Osteocyte (in vitro differentiated cells): ENCODE measurements at places on chromosomes 5 and 9. TPM values are rescaled to one million over a fixed set of nuclear protein-coding genes. Genes with fewer than 3 reads are reported as not detected.

GRCh38 chr5:15500325-15501001 is 483 bp downstream of the FBXL7 start:
- peak; percentile 85 for DNase-seq

- peak; percentile 36 for DNase-seq
Observed at GRCh38 chr5:176738637-176739250, 71.6 kb upstream of the UNC5A start.

Gene CARD6
- 0.73 and 1.1 TPM in 2 replicates for total RNA-seq

DNA sequence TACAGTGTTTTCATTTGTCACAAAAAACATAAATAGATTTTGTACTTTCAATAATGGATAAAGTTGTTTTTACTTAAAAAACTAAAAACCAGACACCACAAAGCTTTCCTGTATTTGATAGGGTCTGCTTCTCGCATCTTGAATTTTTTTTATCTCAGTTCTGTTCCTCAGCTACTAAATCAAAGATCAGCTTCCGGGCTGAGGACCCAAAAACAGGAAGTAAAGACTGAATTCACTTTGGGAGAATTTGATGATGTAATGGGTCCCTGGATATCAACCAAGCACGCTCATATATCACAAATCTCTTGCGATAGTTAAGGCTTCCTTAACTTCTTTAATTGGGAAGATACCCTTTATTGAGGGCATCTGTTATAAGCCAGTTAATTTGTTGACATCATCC is 24.1 kb downstream of the ITK start:
- no peak for DNase-seq

GRCh38 chr5:61332358-61332749 is 296 bp downstream of the ZSWIM6 start:
- DNase-seq = no peak

GRCh38 chr9:98529841-98530240 is 178.9 kb downstream of the GABBR2 start:
- no peak for DNase-seq

Gene WDR38
- total RNA-seq = not detected in 2 replicates

DNA sequence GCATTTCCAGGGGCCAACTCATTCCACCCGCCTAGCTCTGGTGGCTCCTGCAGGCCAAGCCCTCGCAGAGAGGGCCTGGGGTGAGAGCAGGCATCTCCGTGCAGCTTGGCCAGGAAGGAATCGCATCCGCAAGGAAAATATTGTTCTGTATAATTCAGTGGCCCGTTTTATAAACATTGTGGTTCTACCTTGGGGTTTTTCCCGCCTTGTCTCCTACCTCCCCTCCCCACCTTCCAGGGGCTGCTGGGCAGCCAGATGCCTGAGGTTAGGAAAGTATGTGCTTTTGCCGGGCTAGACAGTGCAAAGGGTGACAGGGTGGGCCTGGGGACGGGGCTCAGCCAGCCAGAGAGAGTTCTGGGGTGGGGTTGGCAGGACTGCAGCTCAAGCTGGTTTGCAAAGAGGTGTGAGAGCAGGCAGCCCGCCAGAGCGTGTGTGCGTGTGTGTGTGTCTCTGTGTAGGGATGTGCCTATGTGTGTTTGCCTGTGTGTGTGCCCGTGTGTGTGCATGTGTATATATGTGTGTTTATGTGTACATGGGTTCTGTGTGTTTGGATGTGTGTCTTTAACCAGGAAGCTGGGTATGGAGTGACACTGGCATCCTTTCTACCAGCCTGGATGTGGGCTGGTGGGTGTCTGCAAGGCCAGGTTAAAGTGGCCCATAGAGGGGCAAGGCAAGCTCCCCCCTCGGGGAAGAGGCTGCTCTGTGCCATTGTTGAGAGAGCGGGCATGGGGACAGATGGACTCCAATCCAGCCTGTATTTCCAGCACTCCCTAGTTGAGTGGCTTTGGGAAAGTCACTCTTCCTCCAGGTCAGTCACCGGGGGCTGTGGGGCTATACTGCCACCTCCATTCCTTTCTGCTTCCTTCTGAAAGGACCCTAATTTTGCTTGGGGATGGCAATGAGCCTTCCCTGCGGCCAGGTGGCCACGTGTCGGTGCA is 10.6 kb upstream of the SLC2A6 start:
- no peak for DNase-seq

DNA sequence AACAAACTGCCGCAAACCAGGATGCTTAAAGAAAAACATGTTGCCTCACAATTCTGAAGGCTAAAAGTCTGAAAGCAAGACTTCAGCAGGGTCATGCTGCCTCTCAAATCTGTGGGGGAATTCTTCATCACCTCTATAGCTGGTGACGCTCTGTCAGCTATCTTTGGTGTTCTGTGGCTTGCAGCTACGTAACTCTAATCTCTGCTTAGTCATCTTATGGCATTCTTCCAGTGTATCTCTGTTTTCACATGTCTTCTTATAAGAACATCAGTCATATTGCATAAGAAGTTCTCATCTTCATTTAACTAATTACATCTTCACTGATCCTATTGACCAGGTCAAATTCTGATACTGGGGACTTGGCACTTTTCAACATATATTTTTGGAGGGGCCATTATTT is 243.0 kb downstream of the CDH10 start:
- DNase-seq = no peak

- DNase-seq = no peak
Observed at GRCh38 chr5:127673117-127673800, 24.4 kb downstream of the CTXN3 start.

Gene C5orf52
- total RNA-seq = not detected in 2 replicates

DNA sequence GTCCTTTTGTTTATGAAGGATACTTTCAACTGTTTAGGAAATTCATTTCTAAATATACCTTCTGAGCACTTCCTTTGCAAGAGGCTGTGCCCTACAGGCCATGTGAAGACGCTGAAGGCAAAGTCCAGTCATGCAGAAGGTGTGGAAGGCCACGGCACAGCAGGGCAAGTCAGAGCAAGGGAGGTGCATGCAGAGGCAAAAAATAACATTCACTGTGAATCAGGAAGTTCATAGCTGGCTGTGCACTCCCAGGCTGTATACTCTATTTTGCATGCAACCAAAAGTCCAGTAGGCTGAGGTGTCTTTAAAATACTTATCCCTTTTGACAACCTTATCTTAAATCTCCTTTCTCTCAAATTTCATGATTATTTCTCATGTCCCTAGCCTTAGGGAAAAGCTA is 50.3 kb downstream of the GNAQ start:
- DNase-seq = no peak

- no peak for DNase-seq
Observed at GRCh38 chr5:180495292-180495691, 1.1 kb downstream of the CNOT6 start.

- DNase-seq = no peak
Observed at GRCh38 chr5:55701462-55702103, 10.5 kb downstream of the SLC38A9 start.

- no peak for DNase-seq
Observed at GRCh38 chr9:91211919-91212318, 149.8 kb downstream of the AUH start.

Gene LHX3
- total RNA-seq = not detected in 2 replicates

GRCh38 chr5:163563880-163564279 is 58.5 kb downstream of the MAT2B start:
- DNase-seq = no peak

Gene PRR7
- total RNA-seq = 2.8 and 4.4 TPM in 2 replicates

DNA sequence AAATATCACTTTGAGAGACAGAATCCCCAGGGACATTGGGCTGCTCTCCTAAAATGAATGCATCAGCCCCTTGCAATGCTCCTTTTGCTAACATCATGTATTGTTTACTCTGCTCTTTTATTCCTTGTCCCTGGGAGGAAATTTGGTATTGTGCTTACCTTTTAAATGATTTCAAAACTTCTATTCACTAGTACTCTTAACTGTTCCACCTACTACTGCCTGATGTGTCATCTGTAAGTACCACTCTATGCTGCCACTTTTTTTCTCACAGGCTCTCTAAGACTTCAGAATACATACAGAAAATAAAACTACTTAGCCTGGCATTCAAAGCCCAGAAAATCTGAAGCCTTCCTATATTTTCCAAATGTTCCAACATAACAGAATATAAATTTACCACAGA is 667.2 kb downstream of the BRINP1 start:
- DNase-seq = no peak

- DNase-seq = no peak
Observed at GRCh38 chr5:147661541-147661940, 121.0 kb downstream of the JAKMIP2 start.

Gene MYMK
- total RNA-seq = not detected in 2 replicates

Gene ARSI
- total RNA-seq = 0.51 and 0.81 TPM in 2 replicates

Gene MAMDC4
- total RNA-seq = 7.4 and 9.4 TPM in 2 replicates

- no peak for DNase-seq
Observed at GRCh38 chr9:127494304-127494702, 43.0 kb downstream of the LRSAM1 start.

Gene PTPRD
- 4.4 and 5.4 TPM in 2 replicates for total RNA-seq

GRCh38 chr5:141816598-141817399 is 61.4 kb downstream of the PCDH1 start:
- no peak for DNase-seq

DNA sequence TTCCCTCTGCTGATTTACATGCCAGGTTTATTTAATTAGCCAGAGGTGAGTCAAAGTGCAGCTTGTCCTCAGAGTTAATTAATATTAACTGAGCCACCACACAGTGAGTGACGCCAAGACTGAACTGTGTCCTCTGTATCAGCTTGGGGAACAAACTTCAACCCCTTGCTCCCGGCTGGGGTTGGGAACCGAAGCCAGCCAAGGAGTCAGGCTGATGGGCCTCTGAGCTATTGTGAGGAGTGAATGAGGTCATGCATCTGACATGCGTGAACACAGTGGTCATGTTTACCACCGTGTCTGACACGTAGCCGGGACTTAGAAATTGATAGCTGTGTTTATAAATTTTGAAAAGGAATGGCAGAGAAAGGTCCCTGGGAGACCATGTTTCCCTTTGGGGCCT is 17.1 kb downstream of the IGIP start:
- peak; percentile 30 for DNase-seq

Gene FST
- total RNA-seq = 10.5 and 14.1 TPM in 2 replicates

GRCh38 chr5:178547753-178548415 is 42.3 kb downstream of the COL23A1 start:
- no peak for DNase-seq

DNA sequence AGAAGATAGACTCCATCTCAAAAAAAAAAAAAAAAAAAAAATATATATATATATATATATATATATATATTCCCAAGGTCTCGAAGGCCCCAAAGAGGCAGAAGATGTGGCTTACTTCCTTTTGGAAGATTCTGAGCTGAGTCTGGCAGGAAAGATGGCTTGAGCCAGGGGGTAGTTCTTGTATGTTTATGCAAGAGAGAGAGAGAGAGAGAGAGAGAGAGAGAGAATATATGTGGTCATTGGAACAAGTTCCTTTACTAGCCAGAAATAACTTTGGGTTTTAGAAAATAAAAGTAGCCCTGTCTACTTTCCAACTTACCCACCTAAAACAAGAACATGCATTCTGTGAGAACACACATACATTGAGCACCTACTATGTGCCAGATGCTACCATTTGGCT is 17.6 kb downstream of the NCS1 start:
- no peak for DNase-seq

GRCh38 chr5:98173334-98173733 is 600.1 kb upstream of the RGMB start:
- DNase-seq = no peak

Gene SLIT3
- total RNA-seq = 31.8 and 40.2 TPM in 2 replicates

DNA sequence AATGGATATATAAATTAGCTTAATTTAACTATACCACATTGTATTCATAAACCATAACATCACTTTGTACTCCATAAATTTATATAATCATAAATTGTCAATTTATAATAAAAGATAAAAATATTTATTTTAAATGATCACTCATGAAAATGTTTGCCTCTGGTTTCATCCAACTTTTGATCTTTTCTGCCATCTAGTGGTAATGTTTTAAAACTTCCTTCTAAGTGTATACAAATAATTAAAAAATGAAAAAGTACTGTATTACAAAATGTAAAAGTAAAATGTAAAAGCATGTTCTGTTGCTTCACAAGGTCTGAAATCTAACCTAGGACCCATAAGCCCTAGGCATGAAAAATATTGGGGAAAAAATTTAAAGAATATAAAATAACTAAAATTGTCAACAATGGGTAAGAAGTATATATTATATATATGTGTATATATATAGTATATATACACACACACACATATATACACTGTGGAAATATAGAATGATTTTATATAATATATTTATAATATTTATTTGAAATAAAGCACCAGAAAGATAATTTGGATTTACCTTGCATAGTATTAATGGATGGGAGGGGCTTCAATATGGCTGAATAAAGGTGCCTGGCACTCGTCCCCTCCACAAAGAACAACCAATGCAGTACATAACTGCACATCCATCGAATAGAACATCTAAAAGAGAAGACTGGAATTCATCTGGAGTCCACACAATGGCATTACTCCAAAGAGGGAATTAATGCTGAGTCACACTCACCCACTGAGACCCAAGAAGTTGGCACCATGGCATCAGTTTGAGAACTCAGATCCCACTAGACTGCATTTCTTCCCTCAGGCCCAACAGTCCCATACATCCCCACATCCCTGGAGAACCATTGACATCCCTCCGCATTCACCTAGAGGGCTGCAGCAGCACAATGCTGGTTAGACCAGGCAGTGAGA is 32.5 kb downstream of the ANXA1 start:
- DNase-seq = no peak

GRCh38 chr5:17734011-17734410 is 99.8 kb downstream of the TAF11L14 start:
- DNase-seq = no peak

DNA sequence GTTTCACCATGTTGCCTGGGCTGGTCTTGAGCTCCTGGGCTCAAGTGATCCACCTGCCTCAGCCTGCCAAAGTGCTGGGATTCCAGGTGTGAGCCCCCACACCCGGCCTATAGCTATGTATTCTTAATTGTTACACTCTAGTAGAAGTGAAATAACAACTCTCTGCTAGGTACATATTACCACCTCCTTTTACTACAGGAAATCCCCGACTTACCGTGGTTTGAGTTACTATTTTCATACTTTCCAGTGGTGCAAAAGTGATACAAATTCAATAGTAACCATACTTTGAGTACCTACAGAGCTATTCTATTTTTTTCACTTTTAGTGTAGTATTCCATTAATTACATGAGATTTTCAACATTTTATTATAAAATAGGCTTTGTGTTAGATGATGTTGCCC is 719 bp downstream of the ARL14EPL start:
- DNase-seq = no peak

GRCh38 chr9:133090752-133091385 is 29.1 kb downstream of the CEL start:
- DNase-seq = no peak
